ENCODE measurements at places on chromosomes 11 and 22.

DNA sequence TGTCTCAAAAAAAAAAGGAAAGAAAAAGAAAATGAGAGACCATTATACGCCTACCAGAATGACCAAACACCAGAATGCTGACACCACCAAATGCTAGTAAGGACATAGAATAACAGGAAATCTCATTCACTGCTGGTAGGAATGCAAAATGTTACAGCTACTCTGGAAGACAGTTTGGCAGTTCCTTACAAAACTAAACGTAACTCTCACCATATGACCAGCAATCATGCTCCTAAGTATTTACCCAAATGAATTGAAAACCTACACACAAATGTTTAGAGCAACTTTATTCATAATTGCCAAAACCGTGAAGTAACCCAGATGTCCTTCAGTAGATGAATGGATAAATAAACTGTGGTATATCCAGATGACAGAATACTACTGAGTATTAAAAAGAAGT, 7.2 kb downstream of the CHKA start:
- no peak for DNase-seq

GRCh38 chr11:116534270-116534975, 238.4 kb downstream of the BUD13 start:
- DNase-seq, result no peak

DNA sequence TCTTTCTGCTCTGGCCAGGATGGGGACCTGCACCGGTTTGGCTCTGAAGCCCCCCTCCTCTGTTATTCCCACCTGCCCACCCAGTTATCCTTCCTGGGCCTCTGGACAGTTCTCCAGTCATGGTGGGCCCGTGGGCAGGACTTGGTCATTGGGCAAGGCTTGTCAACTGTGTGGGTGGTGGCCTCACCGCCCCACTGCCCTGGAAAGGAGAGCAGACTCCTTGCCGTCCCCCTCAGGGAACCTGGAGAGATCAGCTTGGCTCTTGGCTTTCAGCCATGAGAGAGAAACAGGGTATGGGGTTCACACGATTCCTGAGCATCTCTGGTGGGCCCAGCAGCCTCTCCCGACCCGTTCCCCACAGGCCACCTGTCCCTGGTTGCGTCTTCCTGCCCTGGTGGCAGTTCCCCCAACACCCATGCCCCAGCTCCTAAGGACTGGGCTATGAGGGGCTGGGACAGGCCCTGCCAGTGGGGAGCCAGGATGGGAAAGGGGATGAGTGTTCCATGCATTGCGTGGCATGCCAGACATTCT, 92.3 kb downstream of the MORC2 start:
- DNase-seq, result no peak

- no peak for DNase-seq
Measured at GRCh38 chr11:117394221-117394925, 66.7 kb downstream of the CEP164 start.

GRCh38 chr22:44001521-44001920, 22.6 kb upstream of the PARVB start:
- DNase-seq, result no peak

DNA sequence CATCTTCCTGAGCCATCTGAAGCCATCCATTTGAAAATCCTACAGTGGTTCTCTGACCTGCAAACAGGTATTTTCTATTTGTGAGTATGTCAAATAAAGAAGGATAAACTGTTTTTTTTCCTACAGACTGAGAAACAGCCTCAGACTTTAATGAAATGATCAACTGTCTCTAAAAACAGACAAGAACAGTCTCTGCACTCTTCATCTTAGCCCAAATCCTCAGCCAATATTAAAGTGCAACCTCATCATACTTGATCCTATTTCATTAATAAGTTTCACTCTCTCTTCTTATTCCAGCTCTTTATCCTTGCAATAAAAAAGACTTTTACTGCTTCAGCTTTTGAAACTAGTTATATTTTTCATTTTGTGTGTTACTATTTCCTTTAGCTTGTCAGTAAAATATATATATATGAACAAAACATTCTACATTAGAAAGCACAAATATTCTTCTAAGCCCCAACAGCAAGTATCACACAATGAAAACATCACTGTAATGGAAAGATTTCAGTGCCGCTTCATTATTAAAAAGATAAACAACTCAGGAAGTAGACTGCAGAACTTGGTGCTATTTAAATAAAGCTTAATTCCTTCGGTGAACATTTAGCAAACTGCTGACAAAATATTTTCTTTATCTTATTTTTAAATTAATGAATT, 45.5 kb upstream of the FAT3 start:
- no peak for DNase-seq

- no peak for DNase-seq
Measured at GRCh38 chr11:131977854-131978253, 607.4 kb downstream of the NTM start.

- DNase-seq, result no peak
Measured at GRCh38 chr11:11626128-11626527, 4.3 kb upstream of the GALNT18 start.

DNA sequence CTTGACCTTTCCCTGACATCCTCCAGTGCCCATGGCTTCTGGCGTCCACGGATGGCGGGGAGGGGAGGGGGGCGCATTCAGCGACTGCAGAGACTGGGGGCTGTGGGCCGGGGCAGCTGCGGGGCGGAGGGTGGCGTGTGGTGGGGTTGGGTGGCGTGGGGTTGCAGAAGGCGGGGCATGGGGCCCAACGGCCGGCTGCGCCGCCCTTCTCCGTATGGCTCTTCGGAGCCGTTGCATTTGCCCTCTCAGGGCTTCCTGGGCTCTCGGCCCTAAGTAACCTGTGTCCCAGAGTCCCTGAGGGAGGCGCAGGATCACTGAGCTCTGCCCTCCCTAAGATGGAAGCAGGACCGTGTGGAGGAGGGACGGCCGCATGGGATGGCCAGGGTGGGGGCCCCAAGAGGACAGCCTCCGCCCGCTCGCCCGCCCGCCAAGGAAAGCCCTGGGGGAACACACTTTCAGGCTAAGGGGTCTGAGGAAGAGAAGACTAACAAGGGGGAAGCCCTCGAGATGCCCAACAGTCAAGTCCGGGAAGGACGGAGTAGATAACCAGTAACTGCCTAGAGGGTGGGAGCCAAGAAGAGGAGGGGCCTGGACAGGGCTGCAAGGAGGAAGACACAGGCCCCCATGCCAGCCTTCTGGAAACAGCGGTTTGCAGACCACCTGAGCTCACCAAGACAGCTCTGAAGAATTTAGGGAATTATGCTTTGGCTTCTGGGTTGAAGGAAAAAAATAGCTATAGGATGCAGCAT, 9.2 kb upstream of the AIFM3 start:
- no peak for DNase-seq

DNA sequence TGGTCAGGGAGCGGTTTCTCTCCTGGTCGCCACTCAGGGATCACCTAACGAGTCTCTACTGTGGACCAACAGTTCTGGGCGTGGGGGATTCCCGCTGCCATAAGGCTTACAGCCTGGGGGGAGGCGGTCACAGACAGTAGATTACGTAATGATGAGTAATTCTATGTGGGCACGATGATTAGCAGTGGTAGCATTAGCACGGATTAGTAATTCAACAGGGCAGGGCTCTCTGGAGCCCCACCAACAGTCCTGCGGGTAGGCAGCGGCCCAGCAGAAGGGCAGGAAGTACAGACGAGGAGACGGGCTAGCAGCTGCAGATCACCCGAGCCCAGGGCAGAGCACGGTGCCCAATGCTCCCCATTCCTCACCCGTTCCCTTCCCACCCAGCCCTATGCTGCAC, 3.6 kb downstream of the SHISAL1 start:
- DNase-seq, result no peak

- no peak for DNase-seq
Measured at GRCh38 chr22:45211435-45211834, 29.3 kb downstream of the KIAA0930 start.

- no peak for DNase-seq
Measured at GRCh38 chr22:42321908-42322561, 51.6 kb upstream of the TCF20 start.

GRCh38 chr22:22520667-22521602, 865 bp upstream of the ZNF280A start:
- no peak for DNase-seq

GRCh38 chr22:49586244-49586748, 241.4 kb downstream of the BRD1 start:
- no peak for DNase-seq

GRCh38 chr11:45259592-45259991, 26.5 kb downstream of the SYT13 start:
- DNase-seq, result no peak

GRCh38 chr11:116981266-116981885, 116.9 kb downstream of the SIK3 start:
- DNase-seq, result no peak

DNA sequence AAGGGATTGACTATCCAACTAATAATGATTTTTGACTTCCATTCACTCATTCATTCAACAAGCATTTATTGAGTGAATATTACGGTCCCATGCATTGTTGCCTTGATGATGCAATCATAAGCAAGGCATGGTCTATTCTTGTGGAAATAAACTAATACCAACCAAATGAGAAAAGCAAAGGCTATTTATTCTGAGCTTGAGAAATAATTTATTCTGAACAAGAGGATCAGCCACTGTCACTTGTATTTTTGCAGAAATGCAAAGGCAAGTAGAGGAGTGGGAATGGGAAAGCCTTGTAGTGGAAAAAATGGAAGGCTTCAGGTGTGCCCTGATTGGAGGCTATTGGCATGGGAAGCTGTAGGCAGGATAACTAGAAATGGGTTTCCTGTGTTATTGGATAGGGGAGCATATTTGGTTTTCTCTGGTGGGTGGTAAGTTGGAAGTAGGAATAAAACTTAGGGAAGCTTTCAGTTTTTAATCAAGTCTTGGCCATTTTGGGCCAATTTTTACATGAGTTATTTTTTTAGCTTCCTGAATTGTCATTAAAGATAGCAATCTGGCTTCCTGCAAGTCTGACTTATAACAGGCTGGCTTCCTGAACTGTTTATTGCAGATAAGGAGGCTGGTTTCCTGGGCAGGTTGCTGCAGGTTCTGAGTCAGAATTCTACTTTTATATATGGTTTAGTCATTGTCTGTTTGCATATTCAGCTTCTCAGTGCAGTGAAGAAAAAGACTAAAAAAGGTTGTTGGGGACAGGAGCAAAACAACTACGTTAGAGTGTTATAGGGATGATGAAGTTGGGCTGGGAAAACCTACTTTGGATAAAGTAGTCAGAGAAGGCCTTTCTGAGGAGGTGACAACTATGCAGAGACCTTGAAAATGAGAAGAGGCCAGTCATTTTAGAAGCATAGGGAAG, 106.7 kb downstream of the APIP start:
- no peak for DNase-seq

DNA sequence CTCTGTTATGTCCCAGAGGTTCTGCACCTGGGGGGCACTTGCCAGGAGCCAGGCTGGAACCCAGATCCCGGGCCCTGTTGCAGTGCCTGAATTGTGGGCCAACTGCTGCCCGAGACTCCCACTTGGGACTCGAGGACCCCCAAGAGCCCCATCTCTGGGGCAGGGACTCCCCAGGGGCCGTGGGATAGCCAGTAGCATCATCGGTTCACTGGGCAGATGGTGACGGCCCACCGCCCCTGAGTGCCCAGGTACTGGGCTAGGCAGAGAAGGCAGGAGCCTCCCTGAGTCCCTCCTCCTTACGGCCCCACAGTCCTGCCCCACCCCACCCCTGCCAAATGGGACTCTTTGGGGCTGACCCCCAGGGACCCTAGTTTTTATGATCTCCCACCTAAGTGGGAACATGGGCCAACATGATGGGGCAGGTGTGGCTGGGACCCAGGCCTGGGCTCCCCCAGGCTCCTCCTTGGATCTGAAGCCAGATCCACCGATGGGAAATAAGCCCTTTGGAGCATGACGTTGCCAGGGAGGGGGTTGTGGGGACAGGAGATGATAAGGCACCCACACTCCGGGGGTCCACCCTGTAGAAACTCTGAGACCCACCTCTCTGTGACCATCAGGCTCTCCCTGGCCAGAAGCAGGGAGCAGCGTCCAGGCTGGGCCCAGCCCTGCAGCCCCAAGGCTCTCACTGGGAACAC, 94.5 kb upstream of the FGF3 start:
- DNase-seq, result no peak

GRCh38 chr22:48554893-48555572, 1272.6 kb downstream of the BRD1 start:
- DNase-seq, result no peak

- no peak for DNase-seq
Measured at GRCh38 chr11:11501546-11502262, 120.1 kb downstream of the GALNT18 start.

GRCh38 chr11:113048820-113049768, 87.9 kb downstream of the NCAM1 start:
- no peak for DNase-seq

DNA sequence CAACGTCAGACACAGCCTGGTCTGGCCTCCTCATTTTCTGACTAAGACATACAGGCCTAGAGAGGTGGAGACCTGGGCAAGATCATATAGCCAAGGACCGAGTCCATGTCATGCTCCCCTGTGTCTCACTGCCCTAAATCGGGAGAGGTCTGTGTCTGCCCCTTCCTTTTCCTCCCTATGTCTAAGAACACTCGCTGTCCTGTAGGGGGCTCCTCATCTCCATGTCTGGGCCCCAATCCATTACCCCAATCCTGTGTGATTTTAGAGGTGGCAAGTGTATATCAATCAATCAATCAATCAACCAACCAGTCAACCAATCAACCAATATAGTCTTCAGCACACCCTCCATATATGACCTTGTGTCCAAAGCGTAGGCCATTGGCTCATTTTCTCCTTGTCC, 125.7 kb downstream of the KIRREL3 start:
- DNase-seq, result no peak

- no peak for DNase-seq
Measured at GRCh38 chr11:7592711-7593110, 78.9 kb downstream of the PPFIBP2 start.

DNA sequence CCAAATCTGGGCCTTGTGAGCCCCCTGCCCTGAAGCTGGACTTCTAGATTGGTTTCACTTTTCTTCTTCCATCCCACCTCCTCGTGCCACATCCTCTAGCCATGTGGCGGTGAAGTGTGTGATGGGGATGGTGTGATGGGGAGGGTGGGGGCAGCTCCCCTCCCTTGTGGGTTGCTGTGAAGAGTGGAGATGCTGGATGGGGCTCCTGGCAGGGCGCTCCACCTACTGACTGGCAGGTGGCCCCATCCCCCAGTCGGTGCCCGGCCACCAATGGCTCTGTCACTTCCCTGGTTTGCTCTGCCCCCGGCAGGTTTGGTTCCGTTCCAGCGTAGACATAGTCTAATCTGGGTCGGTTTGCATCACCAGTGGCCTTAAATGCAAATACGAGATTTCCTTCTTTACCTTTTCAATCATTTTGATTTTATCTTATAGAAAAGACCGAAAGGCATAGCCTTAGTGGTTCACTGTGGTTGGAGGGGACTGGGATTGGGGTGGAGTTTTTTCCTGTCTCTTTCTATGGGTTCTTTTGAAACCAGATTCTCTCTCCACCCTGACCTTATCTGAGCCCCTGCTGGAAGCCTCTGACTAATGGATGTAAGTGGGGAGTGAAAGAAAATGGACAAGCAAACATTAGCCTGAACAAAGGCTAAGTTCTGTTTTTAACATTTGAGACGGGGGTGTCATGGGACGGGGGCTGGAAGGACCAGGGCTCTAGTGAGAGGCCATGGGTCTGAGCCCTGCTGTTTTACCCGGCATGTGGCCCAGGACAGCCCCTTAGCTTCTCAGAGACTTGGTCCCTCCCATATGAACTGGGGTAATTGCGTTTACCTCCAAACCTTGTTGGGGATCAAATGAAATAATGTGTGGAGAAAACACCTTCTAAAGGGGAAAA, 149.3 kb downstream of the CACNA1I start:
- DNase-seq, result no peak

GRCh38 chr11:45830596-45830995, 16.7 kb upstream of the CRY2 start:
- no peak for DNase-seq

- no peak for DNase-seq
Measured at GRCh38 chr11:11572386-11572785, 49.4 kb downstream of the GALNT18 start.

GRCh38 chr11:101487775-101488174, 96.0 kb downstream of the TRPC6 start:
- DNase-seq, result no peak
